ENCODE measurements at places on chromosomes 1 and 21. TPM values are rescaled to one million over a fixed set of nuclear protein-coding genes. Genes with fewer than 3 reads are reported as not detected.

Gene TNFSF18
- 1.6 TPM for total RNA-seq

GRCh38 chr1:100866041-100866900 is 28.4 kb downstream of the EXTL2 start:
- DNase-seq: no peak

Gene DISP3
- total RNA-seq: 12.2 TPM

DNA sequence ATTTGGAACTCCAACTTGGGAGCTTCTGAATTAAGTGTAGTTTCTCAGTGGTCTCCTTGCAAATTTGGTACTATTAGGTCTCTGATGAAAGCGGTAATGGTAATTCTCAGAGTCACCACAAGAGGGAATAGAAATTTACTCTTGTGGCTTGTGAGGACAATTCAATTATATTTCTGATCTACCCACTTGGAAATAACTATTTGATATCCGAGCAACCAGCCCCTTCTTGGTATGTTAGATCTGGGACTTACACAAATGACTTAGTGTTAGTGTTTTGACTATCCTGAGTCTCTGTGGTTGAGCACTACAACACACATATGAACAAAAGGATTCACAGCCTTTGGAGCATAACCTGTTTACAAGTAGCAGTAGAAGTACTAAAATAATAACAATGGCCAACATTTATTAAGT is 68.1 kb downstream of the RPS6KA1 start:
- peak; percentile 71 for DNase-seq

GRCh38 chr1:227883641-227884301 is 64.0 kb downstream of the WNT9A start:
- DNase-seq: no peak

Gene KLHL12
- 43.6 TPM for total RNA-seq

- no peak for DNase-seq
Observed at GRCh38 chr21:35427320-35428000, 378.4 kb upstream of the RUNX1 start.

All from frontal cortex (tissue), 4 donors.